ENCODE measurements at places on chromosomes 1 and 21.

GRCh38 chr1:156912861-156913808, 7.3 kb upstream of the LRRC71 start:
- no peak for DNase-seq

- no peak for DNase-seq
These were observed 30.9 kb upstream of the ANGPTL7 start for GRCh38 chr1:11158291-11158690.

DNA sequence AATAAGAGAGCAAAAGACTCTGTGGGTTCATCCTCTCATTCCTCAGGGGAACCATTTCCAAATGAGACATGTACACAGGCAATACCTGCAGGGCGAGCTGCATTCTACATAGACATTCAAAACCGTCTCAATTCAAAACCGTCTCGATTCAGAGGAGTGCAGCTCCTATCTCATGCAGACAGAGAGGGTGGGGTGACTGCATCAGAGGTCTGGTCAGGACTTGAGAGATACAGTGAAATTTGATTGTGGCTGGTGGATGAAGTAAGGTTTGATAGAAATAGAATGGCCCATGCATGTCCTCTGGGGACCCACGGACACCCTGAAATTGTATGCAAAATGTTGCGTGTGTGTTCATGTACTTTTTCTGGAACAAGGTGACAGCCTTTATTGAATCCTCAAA, 27.3 kb downstream of the TEX35 start:
- DNase-seq: no peak

DNA sequence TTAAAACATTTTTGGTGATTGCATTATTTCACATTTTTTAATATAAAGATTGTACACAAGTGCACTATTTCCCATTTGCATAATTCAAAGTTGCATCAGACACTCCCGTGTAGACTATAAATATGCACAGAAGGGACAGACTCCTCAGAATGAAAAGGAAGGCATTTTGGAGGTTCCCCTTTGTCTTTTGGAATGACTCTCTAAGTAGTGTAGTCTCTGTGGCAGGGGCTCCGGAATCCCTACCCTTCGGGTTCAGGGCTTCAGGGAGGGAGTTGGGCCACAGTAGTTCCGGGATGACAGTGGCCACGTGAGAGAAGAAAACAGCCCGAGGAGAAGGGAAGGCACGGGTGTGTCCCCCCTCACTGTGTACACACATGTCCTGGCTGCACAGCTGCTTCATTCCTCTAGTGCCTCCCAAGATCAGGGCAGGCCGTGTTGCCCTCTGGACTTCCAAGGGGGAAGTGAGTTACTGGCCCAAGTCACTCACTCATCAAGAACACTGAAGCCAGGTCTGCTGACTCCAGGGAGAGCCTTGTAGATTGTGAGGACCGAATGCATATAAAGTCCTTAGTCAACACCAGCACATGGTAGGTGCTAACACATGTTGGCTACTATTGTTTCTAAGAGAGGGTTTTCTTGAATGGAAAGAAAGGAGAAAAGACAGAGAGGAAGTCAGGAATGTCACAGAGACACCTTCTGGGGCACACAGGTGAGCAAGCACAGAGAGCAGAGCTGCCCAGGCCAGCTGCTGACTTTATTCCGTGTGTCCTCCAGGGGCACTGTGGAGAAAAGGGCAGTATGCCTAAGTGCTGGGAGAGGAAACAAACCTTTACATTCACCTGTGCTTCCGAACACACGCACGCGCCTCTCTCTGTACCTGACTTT, 39.8 kb downstream of the LHX4 start:
- DNase-seq: no peak

DNA sequence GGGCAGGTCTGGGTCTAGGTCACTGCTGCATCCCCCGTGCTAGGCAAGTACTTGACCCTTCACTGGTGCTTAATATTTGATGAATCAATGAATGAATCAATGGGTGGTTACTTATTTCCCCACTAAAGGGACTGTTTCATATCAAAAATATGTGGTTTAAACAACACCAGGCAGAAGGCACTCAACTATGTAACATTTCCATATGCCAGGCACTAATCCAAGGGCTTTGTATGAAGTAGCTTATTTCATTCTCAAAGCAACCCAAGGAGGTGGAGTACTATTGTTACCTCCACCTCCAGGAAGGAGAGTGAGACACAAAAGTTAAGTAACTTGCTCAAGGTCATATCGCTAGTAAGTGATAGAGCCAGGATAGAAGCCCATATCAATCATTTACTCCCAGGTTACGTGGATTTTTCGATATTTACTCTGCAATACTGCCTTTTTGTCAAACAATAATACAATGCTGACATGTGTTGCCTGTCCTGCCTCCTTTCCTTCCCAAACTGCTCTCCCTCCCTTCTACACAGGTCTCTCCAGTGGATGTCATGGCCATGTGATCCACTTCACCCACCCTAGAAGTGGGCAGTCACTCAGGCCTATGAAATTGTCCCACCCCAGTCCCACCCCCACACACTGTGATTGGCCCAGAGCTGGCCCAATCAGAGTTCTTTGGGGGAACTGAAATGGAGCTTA, 142.8 kb downstream of the ETS2 start:
- DNase-seq: peak; percentile 58

GRCh38 chr1:29592261-29592615, 355.9 kb downstream of the PTPRU start:
- DNase-seq: no peak

DNA sequence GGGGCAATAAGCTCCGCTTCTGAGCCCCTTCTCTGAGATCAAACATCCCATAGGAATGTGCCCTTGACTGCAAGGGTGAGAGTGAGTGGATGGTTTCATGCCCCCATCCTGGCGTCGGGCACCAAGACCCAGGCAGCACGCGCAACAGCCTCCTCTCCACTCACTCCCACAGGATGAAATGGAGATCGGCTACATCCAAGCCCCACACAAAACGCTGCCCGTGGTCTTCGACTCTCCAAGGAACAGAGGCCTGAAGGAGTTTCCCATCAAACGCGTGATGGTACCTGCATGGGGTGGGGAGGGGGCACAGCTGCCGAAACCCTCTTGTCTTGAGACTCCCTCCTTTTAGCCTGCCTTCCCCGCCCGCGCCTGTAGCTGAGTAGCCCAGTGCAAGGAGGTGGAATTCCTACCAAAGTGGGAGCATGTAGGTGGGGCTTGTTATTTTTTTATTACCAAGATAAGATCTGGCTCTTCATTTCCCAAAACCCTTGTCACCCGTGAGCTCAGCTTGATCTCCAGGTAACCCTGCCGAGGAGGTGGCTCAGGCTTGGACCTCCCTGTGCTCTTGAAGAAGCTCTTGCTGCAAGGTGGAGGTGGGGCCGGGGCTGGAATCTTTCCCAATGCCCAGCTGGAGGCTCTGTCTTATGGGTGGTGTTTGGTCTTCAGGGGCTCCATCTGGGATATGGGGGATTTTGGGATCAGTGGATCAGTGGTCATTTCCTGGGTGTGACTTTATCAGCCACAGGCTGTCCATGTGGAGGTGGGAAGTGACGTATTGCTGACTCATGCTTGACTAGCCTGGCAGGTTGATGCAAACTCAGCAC, 24.0 kb upstream of the PADI6 start:
- peak; percentile 7 for DNase-seq

- DNase-seq: peak; percentile 98
These were observed 470.0 kb upstream of the VAMP3 start for GRCh38 chr1:7300893-7301663.

DNA sequence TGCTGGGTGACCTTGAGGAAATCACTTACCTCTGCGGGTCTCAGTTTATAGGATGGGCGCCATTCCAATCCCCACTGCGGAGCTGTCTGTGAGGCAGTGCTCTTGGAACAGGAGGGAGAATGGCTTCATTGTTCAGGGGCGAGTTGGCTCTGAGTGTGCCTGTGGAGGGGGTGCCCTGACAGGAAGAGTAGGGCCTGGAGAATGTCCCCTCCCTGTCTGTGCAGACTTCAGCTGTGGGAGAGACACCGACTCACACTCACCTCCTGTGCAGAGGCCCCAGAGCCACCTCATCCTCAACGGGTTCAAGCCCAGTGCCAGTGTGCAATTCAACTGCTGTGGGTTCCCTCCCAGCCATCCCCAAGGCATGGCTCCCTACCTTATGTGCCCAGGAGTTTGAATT, 17.1 kb downstream of the ADORA1 start:
- peak; percentile 41 for DNase-seq

DNA sequence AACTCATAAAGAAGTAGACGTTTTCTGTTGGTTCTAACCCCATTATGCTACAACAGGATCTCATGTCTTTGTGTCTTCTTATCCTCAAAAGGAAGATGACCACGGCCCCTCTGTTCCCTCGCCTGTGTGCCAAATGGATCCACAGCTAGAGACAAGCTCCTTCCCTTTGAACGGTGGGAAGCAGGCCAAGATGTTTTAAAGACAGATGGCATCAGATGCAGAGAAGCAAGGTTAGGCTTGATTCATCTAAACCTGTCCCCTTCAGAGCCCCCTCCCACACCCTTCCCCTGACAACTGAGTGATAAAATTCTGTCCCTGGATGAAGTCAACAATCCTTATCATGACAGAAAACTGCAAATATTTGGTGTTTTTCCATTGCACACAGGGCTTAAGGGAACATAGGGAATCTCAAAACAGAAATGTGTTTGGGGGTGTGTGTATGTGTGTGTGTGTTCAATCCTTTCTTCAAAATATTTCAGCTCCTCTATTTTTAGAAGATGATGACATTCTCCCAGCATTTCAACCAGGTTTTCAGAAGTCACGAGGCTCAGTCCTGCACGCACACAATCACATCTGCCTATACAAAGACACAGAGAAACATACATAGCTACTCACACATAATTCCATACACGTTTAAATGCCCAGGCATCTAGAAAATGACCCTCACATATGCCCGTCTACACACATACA, 27.8 kb upstream of the FMOD start:
- DNase-seq: peak; percentile 80

DNA sequence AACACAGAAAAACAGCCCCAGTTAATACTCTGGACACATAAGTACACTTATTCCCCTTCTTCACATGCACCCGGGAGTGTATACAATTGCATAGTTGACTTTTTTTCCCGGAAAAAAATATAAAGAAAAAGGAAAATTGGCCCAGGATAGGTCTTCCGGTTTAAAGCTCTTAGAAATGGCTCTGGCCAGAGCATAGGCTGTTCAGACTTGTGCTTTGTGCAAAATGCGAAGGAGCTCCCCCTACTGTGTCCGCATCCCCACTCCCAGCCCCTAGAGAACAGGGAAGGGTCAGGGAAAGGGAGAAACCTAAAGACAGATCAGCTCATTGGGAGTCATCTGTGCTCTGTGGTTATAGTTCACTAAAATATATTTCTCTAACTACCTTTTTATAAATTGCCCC, 5.5 kb upstream of the MTMR11 start:
- peak; percentile 20 for DNase-seq

DNA sequence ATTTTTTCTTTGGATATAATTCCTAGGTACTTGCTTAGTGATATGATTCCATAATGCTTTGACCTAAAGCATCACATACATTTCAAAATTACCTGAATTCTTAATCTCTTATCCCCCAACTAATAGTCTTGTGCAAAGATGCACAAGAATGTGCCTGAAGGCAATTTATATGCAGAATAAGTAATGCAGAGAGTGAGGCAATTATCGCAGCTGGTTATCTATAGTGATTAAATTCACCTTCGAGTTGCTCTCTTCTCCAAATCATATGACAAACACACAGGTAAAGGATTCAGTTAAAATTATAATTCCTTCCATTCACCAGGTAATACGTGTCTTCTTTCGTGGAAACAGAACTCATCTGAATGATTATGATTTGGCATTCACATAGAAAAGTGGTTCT, 717.3 kb downstream of the MRPL39 start:
- no peak for DNase-seq

DNA sequence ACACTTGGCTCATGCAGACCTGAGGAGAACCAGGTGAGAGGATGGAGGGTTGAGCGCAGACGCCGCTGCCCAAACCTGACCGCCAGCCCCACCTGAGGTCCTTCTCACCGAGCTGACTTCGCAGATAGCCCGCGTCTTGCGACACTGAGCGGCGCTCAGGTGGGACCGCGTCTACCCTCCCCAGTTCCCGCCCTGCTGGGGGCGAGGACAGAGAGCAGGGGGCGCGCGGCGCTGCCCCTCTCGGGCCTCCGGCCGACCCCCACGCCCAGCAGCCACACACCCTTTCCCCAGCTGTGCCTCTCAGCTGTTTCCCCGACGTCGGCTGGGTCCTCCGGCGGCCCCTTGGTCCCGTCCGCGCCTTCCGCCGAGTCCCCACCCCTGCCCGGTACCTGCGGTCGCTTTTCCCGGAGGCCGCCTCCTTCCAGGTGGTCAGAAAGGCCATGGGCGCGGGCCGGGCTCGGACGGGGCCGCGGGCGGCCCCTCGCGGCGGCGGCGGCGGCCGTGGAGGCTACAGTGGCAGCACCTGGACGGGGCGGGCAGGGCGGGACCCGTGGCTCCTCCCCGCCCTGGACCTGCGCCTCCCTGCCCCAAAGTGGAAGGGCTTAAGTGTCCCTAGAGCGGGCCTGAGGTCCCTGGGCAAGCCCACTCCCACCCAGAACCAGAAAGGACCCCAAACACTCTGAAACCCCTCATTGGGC, 14.4 kb upstream of the TTC39A start:
- no peak for DNase-seq

DNA sequence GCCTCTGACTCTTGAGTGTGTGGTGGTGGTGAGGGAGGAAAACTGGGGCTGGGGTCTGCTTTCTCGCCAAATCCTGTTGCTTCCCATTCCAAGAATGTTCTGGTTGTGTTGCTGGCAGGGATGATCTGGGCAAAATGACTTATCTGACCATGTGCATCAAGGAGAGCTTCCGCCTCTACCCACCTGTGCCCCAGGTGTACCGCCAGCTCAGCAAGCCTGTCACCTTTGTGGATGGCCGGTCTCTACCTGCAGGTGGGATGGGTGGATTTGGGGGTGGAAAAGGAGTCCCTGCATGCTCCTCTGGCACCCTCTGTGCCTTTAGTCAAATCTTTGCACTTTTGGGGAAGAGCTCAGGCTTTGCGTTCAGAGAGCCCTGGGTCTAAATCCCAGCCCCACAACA, 18.1 kb downstream of the CYP4B1 start:
- DNase-seq: no peak

GRCh38 chr1:19229828-19230325, 19.8 kb upstream of the UBR4 start:
- no peak for DNase-seq

GRCh38 chr1:54814126-54814498, 13.0 kb upstream of the TTC22 start:
- no peak for DNase-seq

DNA sequence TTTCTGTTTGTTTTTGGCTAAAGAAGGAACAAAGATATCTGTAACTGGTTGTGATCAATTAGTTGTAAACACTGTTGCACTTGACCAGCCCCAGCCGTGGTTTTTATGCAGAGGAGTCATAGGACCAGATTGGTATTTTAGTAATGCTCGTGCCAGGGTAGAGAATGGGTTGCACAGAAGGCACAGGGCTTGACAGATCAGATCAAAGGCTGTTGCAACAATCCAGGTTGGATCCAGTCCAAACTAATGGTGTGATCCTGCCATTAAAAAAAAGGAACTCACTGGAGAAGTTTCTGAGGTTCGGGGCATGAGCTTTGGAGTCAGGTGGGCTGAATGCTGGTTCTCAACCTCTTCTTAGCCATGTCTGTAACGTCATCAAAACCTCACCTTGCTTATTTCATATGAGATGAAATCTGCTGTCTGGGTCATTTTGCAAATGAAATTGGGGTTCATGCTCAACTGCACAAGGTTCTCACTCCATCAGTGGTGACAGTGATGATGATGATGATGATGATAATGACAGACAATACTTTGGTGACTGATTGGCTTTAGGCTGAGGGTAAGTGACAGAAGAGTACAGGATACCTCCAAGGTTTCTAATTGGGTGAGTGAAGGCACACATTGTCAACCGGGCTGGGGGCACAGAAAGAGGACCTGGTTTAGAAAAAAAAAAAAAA, 43.1 kb downstream of the ZNF281 start:
- DNase-seq: no peak

- DNase-seq: no peak
These were observed 10.7 kb upstream of the OTUD7B start for GRCh38 chr1:150021191-150021694.

GRCh38 chr1:210687582-210688279, 359.0 kb downstream of the HHAT start:
- peak; percentile 5 for DNase-seq

All from fibroblast of skin of right quadriceps (primary cell).